ENCODE measurements at places on chromosomes 4 and X.

- no peak for DNase-seq
Observed at GRCh38 chrX:37817176-37817575, 30.2 kb downstream of the DYNLT3 start.

GRCh38 chr4:15234116-15234855 lies 193.5 kb upstream of the C1QTNF7 start:
- DNase-seq: no peak

DNA sequence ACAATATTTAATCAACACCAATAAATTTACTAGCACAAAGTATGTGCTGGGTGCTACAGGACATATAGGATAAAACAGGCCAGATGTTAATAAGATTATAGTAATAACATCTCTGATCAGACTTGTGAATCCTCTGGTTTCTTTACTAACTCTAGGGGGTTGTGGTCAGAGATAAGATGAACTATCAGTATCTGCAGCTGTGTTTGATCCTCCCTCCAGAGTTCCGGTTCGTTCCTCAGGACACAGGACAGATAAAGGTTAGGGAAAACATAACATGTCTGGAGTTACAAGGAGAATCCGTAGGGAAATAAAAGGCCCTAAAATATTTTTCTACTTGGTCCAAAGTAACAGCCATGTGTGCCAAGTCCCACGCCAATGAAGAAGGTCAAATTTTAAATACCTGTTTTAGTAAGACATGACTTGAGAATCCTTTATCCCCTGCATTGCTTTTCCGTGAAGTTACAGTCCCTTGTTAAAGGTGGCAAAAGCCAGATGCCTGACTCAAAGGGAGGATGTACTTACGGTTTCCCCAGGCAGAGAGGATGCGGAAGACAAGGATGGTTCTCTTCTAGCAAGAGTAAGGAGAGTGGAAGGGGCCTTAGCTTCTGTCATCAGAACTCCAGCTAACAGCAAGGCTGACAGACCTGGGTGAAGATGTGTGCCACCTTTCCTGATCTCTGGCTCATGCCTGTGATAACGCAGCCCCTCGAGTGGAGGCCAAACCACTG lies 44.4 kb downstream of the KIAA0232 start:
- DNase-seq: no peak

DNA sequence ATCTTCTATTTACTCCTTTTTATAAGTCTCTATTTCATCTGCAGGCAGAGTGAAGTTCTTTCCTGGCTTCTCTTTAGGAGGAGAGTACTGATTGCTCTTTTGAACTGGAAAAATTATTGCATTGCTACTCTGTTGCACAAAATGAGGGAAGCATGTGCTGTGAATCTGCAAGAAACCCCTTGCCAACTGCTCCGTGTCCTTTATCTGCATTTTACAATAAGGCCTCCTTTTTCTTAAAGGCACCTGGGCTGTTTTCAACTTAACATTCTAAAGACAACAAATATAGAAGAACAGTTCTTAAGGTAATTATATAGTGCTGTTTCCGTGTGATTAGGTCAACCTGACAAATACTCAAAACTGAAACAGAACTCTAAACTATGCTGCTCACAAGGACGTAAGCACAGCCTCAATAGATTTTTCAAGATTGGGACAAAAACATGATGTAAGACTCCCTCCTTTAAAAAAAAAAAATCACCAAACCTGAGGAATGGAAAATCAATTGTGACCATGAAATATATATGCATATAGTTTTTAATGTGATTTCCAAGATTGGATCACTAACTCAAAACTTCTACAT lies 716.6 kb upstream of the INTU start:
- DNase-seq: no peak

DNA sequence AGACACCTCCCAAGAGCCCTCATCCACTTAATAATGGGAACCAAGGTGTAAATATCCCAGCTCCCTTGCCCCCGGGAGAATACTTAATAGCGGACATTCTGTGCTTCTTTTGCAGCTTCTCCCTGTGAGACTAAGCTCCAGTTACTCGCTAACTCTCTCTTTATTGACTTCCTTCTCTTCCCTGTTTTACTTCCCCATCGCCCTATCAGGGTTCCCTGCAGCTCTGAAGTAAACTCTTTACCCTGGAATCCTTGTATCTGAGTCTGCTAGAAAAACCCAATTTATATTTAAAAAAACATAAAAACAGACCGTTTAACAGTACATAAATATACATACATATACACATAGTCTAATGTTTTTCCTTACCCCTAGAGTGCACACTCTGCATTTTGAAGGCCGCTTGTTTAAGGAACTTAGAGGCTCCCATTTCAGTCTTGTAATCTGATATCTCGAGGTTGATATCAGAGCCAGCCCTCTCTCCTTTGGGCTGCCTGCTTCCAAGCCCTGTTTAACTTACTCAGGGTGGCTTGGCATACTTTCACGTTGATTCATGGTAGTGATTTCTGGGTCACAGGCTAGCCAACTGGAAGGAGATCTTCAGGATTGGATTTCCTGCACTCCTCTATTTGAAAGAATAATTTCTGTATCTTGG lies 177.4 kb upstream of the SCML1 start:
- DNase-seq: no peak

DNA sequence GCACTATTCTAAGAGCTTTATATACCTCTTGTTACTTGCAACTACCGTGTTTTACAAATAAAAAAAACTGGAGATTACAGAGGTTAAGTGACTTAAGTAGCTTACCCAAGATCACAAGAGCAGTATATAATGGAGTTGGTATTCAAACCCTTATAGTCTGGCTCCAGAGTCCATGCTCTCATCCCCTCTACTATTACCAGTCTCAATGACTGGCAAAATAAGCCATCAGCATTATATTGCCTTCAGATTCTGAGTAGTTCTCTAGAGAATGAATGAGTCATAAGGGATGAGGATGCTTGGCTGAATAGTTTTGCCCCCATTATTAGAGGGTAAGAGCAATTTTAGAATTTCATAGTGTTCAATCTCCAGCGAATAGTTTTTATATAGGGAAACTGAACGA lies 170.1 kb upstream of the ATOH1 start:
- DNase-seq: no peak

DNA sequence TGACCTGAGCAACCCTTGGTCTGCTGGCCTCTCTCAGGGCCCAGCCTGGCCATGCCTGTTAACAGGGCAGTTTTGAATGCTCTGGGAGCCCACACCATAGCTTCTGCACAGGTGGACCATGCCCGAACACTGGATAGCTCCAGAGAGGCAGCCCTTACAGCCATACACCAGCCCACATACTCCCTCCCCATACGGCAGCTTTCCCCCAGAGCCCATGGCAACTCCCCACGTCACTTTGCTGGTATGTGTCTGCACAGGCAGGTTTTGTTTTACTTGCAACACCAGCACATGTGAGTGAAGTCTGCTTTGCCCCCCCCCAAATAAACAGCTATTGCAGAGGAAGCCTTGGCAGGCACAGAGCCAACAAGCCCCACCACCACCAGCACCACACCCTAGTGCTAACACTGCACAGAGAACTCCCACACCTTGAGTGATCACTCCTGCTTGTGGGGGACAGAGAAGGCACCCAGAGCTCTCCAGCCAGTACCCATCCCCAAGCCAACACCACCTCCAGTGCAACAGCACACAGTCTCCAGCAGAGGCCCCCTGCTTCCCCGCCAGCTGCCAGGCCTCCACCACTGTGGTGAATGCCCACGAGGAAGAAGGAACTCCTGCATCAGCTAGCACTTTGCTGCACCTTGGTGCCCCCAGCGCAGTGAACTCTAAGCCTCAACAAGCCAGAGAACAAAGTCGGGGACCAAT lies 87.3 kb downstream of the STPG2 start:
- DNase-seq: no peak

GRCh38 chr4:72376901-72377300 lies 192.1 kb downstream of the ADAMTS3 start:
- DNase-seq: no peak

DNA sequence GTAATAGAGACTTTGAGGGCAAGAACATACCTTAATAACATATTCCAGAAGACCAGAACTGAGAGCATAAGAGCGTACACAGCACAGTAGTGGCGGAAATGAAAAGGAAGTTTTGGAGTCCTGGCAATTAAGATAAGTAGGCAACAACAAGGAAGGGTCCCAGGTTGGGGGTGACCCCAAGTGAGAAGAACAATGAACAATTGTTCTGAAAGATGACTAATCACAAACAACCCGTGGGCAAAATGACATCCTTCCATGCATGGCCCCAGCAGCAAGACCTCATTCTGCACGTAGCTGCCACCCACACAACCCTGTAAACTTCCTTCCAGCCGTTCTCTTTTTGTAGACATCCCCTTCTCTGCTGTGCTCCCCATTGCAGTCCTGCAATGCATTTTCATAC lies 384.4 kb upstream of the PABPC4L start:
- DNase-seq: no peak

DNA sequence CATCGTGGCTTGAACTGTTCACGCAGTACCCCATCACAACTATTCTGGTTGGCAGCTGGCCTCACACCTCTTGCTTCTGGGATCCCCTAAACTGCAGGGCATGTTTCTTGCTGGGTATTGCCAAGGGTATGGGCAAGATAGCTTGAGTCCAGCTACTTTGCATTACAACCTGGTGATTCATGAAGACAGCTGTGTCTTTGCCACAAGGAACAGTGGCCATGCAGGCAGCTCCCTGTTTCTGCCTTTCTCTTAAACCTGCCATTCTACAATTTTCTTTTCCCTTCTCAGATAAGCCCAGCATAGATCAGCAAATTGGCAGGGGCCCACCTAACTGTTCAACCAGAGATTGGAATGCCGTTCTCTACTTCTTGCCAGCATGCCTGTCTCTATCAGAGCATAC lies 42.8 kb downstream of the TENM3 start:
- DNase-seq: no peak

GRCh38 chr4:103204111-103204510 lies 6.0 kb upstream of the CENPE start:
- no peak for DNase-seq

DNA sequence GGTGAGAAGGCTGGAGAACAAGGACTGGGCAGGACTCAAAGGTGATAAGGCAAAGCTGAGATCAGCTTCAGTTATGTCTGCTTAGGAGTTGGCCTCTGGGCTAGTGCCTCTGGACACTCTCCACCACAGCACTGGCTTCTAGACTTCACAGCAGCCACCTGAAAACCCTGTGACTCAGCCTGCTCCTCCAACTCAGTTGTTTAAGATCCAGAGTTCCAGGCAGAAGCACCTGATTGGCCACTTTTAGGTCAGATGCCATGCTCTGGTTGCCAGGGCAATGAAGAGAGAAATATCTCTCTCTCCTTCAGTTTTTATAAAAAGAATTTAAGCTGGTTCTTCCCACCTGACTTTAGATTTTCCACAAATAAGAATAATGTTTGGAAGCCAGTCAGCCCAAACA lies 47.9 kb upstream of the BLTP1 start:
- no peak for DNase-seq

GRCh38 chrX:115337491-115338144 lies 48.1 kb downstream of the LUZP4 start:
- DNase-seq: no peak

DNA sequence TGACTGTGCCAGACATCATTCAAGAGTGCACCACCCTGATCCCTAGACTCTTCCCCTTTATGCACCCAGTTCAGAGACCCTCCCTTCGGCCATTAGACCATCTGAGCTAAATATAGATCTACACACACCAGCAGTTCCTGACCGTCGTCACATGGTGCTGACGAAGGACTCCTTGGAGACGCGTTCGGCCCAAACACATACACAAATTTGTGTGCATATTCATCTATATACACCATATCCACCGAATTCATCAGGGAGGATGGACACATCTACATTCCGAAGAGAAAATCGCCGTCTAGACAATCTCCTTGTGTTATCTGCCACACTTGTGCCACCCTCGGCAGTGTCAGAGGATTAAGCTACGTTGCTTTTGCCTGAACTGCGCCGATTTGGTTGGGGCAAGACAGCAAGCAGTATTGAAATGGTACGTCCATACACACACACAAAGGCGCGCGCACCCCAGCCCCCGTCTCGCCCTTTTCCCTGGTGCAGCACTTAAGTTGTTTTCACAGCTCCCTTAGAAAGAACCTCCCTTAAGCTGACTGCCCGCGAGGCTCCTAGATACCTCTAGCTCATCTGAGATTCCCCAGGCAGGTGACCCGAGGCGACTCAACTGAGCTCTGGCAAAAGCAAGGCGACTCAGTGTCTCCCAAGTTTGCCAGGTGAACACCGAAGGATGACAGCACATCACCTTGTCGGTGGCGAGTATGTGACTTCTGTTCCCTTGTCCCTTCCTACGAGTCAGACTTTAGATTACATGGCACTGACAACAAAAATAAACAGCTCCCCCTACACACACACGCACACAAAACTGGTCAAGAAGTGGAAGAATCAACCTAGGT lies 1.0 kb downstream of the RASGEF1B start:
- peak; percentile 5 for DNase-seq

- DNase-seq: no peak
Observed at GRCh38 chr4:153513596-153513995, 47.4 kb downstream of the TMEM131L start.

GRCh38 chr4:76108467-76109181 lies 34.1 kb downstream of the ART3 start:
- DNase-seq: no peak

DNA sequence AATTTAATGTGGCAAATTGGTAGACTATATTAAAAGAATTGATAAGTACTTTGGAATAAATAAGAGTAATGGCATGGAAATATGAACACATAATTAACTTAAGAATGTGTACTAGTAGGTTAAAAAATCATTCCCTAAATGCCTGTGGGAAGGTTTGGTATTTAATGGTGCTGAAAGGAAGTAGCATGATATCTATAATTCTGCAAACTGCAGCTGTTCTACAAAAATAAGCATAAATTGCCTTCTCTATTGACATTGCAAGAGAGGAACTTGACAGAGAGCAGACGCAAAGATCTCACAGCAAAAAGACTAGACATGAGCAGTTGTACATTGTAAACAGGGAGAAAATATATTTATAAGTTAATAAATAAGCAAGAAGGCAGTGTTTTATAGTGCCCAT lies 752.5 kb upstream of the PCDH10 start:
- DNase-seq: no peak

DNA sequence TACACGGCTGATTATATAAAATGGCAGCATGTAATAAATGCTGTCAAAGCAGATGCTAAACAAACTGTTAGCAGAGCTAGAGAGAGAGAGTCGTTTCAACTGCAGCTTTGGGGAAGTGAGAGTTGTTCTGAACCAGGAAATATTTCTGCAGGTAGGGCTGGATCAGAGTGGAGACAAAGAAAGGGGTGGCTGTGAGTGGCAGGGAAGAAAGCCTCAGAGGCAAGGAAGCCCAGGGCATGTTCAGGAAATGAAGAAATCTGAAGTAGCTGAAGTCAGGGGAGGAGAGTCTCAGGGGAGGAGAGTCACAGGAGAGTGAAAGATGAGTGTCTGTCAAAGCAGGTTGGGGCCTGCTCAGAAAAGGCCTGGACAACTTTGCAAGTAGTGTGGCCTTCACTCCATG lies 48.4 kb upstream of the RPS6KA3 start:
- DNase-seq: no peak

DNA sequence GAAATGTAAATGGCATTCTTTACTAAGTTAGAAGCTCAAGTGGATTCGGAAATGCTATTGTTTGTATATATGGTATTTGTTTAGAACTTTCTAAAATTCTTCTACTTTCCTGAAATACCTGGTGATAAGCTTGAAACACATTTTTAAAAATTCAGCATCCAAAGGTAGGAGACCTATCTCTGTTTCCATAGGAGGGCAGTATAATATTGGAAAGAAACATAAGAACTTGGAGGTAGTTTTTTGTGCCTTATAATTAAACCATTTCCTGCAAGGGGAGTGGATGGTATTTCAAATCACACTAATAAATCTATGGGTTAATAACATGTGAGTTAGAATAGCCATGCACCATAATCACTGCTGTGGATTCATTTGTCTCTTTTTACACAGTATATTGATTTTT lies 217.4 kb upstream of the AADAT start:
- DNase-seq: no peak

All from esophagus squamous epithelium (tissue), 5 donors.